Stimulated activated CD4-positive, alpha-beta T cell treated with anti-CD3 and anti-CD28 coated beads, Interleukin-1b, Interleukin-23, amount 100 ng/mL, for 1 hour (primary cell): ENCODE measurements at places on chromosomes 3 and 15.

DNA sequence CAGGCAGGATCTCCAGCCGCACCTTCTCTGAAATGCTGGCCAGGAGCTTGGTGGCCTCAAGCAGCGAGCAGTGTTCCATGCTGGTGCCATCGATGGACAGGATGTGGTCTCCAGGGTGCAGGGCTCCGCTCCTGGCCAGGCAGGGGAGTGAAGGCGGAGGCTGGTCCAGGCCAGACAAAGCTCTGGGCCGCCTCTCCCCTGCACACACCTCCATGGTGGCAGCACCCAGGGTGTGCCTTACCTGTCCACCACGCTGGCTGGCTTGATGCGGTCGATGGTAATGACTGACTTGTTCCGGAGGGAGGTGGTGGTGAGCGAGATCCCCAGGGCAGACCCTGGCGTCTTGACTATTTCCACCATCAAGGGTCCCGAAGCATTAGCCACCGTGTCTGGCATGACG lies 20.0 kb downstream of the GRIP2 start:
- no peak for DNase-seq

- DNase-seq = no peak
These were observed 599.0 kb downstream of the MAGI1 start for GRCh38 chr3:65439641-65440284.

DNA sequence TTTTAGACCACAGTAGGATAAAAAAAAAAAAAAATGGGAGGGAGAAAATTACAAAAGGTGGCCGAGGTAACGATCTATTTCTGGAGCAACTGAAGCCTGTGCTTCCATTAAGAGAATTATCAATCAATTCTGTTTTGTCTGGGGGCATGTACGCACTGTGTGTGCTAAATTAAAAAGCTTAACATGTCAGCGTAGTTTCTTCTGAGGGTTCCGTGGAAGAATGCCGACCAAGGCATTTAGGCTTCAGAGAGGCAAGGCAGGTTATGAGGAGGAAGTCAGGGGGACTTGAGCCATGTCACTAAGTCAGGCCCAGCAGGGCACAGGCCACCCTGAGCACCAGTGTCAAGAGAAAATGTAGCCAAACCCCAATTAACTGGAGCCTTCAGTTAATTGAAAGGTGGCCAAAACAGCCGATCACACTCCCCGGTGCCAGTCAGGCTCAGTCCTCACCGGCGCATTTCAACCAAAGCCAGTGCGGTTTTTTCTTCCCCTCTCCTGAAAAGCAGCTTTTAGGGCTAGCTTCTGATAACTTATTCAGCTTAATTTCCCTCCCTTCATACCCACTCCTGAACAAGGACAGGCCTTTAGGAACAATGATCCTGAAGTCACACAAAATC lies 113.9 kb downstream of the MEGF11 start:
- no peak for DNase-seq

DNA sequence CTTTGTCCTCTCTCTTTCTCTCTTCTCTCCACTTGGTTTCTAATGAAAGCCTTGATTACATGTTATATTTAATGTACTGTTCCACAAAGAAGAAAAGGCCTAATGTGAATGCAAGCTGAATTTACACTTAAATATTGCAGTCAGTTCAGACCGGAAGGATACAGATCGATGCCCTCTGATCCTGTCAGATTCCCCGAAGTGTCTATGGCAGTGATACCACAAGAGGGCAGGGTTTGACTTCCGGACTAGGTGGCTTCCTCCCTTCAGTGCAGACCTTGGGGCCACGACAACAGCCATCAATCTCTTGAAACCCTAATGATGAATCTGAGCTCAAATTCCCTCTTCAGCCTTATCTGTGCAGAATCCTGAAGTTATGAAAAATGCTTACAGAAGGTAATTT lies 29.5 kb downstream of the AGTR1 start:
- DNase-seq = no peak

DNA sequence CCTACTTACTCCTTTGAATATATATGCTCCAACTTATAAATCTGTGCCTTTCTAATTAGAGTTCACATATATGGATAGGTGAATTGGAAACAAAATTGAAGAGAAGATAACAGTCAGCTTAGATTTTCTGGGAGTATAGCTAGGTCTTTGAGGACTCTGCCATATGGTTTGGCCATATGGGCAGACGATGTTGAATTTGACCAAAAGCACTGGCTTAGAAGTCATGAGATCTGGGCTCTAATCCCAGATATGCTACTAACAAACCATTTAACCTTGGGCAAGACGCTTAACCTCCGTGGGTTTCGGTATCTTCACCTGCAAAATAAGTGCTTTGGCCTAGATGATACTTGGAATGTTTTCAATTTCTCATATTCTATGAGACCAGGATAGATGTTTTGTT lies 154.1 kb downstream of the LSAMP start:
- no peak for DNase-seq
